ENCODE measurements at places on chromosomes 7 and 10.
A peak's percentile ranks its signal among the peaks of the same experiment; 100 is the strongest.

DNA sequence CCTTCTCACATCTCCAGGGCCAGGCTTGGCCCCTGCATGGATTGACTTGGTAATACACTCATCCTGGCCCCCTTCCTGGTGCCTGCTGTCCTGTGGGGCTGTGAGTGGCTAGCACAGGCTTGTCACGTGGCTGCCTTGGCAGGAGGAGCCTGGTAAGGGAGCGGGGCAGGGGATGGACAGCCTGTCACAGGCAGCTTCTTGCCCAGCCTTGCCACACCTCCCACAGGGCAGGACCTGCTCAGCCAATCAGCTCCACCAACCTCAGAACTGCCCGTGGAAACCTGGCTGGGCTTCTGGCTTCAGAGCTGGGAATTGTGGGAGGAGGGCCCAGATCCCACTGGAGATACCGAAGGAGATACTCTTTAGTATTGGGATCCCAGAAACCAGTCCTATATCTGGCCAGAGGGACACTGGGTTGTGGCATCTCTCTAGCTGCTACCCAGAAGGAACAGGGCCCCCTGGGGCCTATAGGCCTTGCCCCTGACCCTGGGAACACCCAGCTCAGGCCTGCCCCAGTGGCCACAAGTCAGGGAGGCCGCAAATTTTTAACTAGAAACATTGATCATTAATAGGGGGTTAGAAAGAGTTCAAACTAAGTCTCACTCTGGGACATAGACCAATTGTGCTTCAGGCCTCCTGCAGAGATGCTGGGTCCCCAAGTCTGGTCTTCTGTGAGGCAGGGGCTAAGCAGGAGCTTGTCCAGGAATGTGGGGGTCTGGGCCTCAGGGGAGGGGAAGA is at the start of gene HOGA1:
TSS of gene HOGA1 (plus strand) at position 330 of the 738 bp plus-strand sequence. CDS start at position 645, 315 bp downstream.
- no peak for DNase-seq

DNA sequence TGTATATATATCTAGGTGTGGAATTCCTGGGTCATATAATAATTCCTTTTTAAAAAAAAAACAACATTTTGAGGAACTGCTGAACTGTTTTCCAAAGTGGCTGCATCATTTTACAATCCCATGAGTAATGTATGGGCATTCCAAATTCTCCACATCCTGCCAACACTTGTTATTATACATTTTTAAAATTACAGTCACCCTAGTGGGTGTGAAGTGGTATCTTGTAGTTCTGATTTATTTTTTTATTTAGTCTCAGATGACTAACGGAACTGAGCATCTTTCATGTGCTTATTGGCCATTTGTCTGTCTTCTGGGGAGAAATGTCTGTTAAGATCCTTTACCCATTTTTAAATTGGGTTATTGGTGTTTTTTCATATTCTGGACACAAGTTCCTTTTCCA is 12.0 kb upstream of the KLHL7 start:
- no peak for DNase-seq

- DNase-seq = no peak
Measured at GRCh38 chr7:47574482-47575329, 7.2 kb downstream of the TNS3 start.

DNA sequence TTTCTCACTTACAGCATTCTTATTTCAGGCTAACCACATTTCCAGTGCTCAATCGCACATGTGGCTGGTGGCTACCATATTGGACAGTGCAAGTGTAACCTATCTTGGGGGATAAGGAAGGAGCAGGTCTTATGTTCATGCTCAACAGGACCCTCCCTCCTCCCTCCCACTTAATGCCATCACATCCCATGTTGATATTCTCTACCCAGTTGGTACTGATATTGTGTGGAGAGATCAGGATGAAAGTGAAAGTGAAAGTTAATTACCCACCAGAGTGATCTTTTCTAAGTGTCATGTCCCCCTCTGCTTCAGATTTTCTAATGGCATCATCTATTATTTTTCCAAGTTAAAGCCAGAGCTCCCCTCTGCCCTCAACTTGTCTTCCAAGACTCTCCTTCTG is 91.6 kb downstream of the BMPER start:
- no peak for DNase-seq

GRCh38 chr10:3119796-3120459 is 52.6 kb downstream of the PFKP start:
- no peak for DNase-seq

GRCh38 chr7:127809261-127809702 is 157.3 kb downstream of the SND1 start:
- DNase-seq = no peak

DNA sequence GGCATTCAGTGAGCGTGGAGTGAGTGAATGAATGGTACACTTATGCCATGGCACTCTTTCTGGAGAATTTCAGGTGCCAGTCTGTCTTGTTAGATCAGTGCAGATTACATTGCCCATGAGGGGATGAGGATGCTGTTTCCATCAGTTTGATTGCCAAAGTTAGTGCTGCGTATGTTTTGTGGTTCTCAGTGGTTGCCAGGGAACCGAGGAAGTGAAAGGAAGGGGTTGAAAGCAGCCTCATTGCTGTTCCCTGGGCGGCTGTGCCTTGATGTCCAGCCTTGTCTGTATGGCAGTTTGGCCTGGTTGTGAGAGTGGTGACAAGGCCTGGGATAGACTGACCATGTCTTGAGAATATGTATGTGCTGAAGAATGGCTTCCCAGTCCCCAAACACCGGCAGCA is 30.2 kb downstream of the WBP1L start:
- peak; percentile 44 for DNase-seq

DNA sequence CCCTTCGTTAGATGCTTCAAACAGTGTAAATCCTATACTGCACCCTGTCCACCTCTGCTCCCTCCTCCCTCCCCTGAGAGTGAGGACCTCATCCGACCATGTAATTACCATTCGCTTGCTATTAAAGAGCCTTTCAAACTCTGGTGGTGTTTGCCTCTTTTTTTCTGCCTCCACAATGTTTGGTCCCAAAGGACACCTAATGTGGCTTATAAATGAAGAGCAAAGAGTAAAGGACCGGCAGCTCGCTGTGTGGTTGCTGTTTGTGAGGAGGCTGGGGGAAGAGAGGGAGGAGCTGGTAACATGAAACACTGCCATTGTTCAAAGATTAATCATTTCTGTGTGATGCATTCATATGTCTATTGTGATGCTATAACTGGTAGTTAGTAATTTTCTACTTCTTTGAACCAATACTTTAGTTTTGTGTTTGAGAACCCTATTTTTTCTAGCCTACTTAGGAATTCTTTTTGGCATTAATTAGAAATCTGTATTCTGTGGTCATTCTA is 27.9 kb downstream of the MTURN start:
- DNase-seq = no peak

- DNase-seq = no peak
Measured at GRCh38 chr7:136033413-136034031, 56.4 kb upstream of the MTPN start.

GRCh38 chr7:107100824-107101223 is 56.3 kb downstream of the PRKAR2B start:
- DNase-seq = no peak

GRCh38 chr10:24213266-24213665 is 4.3 kb downstream of the KIAA1217 start:
- DNase-seq = no peak

- no peak for DNase-seq
Measured at GRCh38 chr10:34670081-34670480, 145.0 kb downstream of the PARD3 start.

GRCh38 chr10:74122060-74122459 is 28.6 kb downstream of the AP3M1 start:
- no peak for DNase-seq

GRCh38 chr10:129773359-129773990 is 190.6 kb downstream of the EBF3 start:
- no peak for DNase-seq

DNA sequence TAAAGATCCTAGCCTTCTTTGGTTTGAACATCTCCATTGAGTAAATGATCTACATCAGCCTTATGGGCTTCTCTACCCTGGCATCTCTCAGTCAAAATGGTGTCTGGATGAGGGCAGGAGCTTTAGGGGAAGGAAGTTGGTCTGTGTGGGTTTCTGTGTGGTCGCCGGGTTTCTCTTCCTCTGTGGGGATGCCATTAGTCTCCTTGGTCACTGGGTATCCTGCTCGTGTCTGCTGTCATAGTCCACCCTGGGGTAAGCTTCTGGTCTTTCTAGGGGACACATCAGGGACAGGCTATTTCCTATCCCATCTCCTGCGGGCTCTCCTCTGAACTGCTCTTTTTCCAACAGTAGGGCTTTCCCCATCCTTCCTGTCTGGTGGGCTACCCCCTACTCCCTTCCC is 150.3 kb upstream of the NPY start:
- no peak for DNase-seq

GRCh38 chr10:54478601-54479000 is 322.4 kb downstream of the PCDH15 start:
- DNase-seq = no peak

DNA sequence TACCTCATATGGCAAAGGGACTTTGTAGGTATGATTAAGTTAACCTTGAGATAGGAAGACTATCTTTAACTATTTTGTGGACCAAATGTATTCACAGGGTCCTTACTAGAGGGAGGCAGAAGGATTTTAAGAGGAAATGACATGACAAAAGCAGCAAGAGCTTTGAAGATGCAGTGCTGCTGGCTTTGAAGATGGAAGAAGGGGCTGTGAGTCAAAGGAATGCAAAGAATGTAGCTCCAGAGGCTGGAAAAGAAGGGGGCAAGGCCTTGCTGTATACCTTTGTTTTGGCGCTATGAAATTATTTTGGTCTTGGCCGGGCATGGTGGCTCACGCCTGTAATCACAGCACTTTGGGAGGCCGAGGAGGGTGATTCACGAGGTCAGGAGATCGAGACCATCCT is 3.2 kb upstream of the NRBF2 start:
- DNase-seq = no peak

GRCh38 chr7:157577796-157578339 is 241.1 kb downstream of the DNAJB6 start:
- DNase-seq = no peak

GRCh38 chr10:104317269-104317710 is 21.0 kb downstream of the ITPRIP start:
- DNase-seq = no peak

DNA sequence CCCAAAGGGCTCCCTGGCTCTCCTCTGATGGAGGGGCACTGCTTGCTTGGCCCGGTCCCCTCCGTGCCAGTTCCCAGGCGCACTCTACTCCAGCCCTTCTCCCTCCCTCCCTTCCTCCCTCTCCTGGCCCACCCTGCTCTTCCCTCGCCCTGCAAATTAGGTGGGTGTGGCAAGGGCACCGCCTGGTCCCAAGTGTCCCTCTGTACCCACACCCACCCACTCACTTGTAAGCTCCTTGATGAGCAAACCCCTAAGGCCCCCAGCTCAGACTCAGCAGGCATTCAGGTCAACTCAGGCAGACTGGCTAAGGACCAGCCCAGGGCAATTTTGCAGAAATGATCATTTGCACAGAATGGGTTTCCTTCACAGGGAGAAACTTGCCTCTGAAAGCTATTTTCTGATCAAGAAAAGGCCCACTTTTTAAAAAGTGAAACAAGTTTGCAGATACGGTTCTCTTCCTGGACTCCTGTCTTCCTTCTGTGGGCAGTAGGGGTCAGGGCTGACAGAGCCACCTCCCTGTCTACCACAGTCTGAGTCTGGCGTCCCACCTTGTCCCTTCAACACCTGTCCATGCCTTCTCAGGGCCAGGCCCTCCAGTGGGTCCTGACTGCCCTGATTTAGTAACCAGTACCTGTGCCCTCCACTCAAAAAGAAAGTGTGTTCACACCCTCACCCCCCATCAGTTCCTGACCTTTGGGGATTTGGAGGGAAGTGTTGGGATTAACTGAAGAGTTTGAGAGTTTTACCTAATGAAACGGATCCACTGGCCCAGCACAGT is 28.3 kb downstream of the C10orf71 start:
- DNase-seq = no peak

DNA sequence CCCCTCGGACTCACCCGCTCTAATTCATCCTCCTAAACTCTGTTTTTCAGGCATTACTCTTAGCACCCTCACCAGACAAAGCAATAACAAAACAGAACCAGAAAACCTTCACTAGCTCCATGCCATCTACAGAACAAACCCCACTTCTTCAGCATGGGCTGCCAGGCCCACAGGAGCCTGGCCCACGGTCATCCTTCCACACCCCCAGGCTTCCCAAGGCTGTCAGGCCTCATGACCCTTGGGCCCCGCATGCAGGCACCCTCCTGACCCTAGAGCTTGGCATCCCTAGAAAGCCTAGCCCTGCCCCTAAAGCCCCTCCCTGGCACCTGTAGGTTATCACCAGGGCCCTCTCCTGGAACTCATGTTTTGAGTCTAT is 59.6 kb downstream of the PRKAG2 start:
- no peak for DNase-seq

DNA sequence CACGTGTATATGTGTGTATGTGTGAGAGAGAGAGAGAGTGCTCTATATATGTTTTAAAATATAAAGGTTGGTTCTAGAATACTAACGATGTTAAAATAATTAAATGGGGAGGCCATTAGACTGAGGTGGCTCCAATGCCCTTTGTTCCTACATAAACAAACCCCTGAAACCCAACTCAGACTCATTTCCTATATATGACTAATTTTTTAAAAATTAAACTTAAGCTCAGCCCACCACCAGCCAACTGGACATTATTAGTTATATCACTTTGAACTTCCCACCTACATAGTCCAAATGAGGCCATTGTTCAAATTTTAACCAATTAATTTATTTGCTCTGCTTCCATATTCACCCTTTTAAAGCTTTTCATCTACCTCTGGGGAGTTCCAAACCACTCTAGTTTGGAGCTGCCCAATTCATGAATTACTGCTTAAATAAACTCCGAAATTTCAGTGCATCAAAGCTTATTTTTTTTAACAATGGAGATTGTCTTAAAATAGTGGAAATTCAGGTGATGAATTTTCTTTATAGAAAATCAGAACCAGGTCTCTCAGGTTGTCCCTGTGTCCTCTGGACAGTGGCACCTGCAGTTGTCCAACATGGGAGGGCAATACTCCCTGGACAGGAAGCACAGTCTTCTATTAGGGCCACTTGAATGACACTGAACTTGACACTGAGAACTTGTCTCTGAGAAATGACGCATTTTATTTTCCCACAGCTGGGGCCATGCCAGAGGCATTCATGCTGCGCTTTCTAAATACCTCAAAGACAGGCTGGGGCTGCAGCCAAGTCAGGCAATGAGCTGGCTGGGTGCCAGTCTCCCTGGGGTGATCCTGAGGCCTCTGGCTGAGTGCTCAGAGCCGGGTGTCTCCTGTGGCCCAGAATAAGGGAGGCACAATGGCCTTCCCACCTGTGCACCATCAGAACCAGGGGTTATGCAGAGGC is 109.5 kb upstream of the TMEM72 start:
- DNase-seq = no peak

Measured in activated naive CD4-positive, alpha-beta T cell treated with anti-CD3 and anti-CD28 coated beads, Interleukin-2, amount 10 ng/mL, durations not matched to agents 7 days and 5 days (primary cell).